GDM1 (cell line): ENCODE measurements at places on chromosomes 7 and 10.

- no peak for DNase-seq
Observed at GRCh38 chr7:916291-916941, 38.1 kb downstream of the ADAP1 start.

GRCh38 chr10:95247881-95248583 is 42.8 kb downstream of the PDLIM1 start:
- DNase-seq: no peak

DNA sequence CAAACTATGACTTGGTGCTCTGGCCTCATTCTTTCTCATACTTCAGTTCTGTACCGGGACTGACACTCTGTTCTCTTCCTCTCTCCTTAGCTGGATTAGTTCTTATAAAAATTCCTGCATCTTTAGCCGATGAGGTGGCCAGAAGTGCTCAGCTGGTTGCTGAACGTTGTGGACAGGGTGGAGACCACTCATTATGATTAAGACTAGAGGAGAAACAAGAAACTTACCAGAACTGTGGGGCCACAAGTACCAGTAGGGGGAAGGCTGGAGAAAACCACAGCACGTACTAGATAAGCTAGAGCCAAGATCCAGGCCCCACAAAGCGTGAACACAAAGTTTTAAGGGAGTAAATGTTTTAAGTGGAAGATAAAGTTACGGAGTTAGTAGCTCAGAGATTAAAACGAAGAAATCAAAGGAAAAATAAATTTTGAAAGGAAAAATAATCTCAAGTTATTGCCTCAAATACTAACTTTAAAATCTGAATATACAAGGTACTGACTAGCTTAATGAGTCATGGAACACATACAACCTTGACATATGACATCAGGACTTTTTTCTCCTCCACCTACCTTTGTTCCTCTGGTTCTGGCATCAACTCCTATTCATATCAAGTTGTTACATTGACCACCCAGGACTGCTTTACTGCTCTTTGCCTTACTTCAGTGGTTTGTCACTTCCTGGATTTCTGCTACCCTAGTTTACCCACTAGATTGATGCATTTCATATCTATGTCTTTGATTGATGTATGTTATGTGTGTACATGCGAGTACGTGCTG is 469.0 kb downstream of the TFEC start:
- DNase-seq: no peak

DNA sequence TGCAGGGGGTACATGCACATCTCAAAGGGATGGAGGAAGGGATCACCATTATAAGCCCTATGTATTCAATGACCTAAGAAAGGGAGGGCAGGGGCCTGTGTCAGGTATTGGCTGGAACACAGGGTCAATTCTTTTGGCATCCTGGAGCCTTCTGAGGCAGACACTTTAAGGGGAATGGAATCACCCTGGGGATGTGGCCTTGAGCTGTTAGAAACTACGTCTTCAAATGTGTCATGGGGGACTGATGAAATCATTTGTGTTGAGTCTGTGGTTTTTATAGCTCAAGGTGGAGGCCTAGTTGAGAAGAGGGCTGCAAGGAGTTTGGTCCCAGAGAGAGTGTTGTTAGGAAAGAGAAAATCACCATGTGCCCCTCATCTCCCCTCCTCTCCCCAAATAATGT is 206.1 kb upstream of the CELF2 start:
- DNase-seq: no peak

- no peak for DNase-seq
Observed at GRCh38 chr10:46520941-46521340, 35.5 kb downstream of the GPRIN2 start.

GRCh38 chr10:133391761-133392518 is 2.0 kb upstream of the MTG1 start:
- DNase-seq: no peak

GRCh38 chr7:11923376-11923930 is 91.5 kb upstream of the THSD7A start:
- DNase-seq: no peak

- DNase-seq: no peak
Observed at GRCh38 chr10:43824934-43825333, 176.3 kb upstream of the ZNF32 start.

- no peak for DNase-seq
Observed at GRCh38 chr10:12928571-12928970, 72.9 kb downstream of the CCDC3 start.

- no peak for DNase-seq
Observed at GRCh38 chr10:121043124-121043849, 192.1 kb downstream of the WDR11 start.

DNA sequence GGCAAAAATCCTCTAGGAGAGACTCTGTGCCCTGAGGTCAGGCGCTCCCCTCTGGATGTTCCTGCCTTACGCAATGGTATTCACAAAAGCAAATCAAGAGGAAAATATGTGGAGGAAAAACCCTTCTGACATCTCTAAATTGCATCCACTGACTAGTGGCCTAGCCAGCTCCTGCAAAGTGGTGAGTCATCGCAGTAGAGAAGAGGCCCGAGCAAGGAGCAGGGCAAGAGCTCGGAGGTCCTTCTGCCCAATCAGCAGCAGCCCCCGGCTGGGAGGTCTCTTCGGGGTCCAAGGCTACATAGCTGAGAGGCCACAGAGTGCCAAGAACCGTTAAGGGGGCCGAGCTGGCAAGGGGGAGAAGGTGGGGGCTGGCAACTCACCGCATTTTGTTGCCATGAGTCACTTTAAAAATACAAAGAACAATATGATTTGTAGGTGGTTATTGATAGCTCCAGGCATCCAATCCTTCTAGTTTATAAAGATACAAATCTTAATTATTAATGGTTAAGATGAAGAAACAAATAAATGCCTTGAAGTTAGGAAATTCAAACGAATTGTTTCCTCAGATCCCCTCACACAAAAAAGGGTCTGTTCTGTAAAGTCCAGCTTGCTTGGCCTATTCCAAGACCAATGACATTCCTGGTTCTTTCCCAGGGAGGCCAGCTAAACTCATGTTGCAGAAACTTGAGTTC is 161.6 kb downstream of the PKD1L1 start:
- DNase-seq: no peak

DNA sequence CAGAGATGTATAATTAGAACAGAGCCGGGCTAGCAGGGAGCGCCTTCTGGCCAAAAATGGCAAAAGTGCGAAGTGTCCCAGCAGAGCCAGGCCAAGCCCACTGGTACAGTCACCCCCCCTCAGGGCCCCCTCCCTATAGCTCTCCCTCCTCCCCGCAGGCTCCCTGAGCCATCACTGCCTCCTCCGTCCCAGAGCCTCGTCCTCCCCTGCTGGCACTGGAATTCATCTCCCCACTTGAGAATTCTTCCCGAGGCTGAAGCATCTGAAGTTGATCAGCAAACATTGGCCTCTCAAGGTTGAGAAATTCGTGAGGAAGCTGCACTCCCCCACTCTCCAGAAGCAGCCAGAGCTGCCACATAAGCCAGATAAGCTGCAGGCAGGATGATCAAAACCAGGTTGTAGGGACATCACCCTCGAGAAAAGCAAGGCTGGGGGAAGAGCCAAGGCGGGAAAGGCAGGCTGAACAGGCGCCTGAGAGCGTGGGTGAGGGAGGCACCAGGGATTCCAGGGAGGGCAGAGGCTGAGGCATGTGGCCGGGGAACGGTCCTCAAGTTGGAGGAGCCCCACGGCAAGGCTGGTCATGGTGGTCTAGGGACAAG is 23.4 kb downstream of the CAMK2G start:
- DNase-seq: no peak

DNA sequence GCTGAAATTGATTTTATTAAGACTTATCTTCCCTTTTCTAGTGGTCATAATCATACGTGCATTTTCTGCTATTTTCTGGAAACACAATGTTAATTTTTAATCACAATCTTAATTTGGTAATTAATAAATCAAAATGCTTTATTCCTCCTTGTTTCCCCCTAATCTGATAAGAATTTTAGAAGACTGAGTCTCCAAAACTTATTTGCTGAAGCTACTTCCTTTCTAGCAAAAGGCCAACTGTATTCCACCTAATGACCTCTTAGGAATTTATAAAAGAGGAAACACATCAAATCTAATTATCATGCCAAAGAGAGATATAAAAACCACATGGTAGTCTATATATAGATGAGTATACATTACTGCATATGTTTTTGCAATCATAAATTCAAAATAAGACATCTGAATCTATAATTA is 140.6 kb downstream of the GNAI1 start:
- DNase-seq: no peak

DNA sequence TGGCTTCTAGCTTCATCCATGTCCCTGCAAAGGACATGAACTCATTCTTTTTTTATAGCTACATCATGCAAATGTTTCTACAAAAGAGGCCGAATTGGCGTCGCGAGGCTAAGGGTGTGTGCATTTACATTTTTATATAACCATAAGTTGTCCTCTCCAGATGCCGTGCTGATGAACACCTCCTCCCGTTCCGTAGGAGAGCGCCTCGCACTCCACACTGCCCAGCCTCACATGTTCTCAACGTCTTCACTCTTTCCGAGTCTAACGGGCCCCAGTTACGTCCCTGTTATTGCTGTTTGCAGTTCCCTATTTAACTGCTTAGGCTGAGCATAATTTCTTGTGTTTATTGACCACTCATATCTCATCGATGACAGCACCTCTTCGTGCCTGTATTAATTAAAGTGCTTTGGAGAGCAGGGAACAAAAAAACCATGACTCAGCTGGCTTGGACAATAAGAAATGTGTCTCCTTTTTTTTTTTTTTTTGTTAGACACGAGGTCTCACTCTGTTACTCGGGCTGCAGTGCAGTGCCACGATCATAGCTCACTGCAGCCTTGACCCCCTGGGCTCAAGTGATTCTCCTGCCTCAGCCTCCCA is 113.5 kb upstream of the SDK1 start:
- DNase-seq: no peak

DNA sequence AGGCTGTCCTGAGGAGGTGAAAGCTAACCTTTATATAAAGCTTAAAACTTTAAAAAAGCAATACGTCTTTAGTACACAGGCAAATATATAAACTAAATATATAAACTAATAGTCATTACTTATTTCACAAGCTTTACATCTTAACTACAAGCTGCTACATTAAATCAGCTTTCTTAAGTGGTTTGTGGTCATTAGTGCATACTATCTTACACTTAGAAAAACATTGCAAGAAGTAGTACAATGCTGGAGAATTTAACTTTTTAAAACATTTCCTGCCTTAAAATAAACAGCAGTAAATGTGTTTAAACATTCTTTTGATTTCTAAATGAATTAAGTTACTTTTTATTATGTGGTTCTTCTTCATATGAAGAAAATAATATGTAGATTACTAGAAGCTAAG is 36.3 kb downstream of the MET start:
- no peak for DNase-seq

GRCh38 chr10:132234860-132235259 is 48.1 kb downstream of the DPYSL4 start:
- DNase-seq: no peak

DNA sequence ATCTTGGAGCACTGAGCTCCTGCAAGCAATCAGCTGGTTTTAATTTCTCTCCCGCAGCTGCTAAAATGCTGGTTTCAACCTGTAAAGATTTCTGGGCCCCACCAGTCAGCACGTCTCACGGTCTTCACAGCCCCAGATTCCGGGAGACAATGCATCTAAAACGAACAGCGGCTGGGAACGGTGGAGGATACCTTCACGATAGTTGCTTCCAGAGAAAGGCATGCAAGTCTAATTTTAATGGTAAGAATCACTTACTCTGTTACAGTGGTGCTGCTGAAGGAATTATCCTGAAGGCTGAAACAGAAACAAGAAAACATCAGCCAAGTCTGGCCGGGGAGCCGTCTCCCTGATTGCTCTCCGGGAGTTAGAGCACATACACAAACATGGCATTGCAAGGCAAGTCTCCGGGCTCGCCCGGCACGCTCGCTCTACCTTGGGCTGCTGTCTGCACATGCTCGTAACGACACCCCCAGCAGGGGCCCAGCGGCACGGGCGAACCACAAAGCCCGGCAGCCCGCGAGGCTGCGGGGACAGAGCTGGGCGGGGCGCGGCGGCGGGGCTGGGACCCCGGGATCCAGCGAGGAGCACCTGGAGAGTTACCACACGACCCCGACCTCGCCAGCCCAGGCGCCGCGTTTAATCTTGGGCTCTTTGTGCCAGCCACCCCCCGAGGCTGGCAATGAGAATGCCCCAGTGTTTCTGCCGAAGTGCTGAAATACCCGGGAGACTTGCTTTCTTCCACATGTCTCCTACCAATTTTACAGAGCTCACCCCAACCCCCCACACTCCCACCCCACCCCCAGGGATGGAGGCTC is at the start of gene FAM13C:
Gene FAM13C, minus strand, starts transcription at position 406 of the 815 bp plus-strand sequence. Its CDS starts 89 bp downstream, at position 317.
- DNase-seq: no peak

DNA sequence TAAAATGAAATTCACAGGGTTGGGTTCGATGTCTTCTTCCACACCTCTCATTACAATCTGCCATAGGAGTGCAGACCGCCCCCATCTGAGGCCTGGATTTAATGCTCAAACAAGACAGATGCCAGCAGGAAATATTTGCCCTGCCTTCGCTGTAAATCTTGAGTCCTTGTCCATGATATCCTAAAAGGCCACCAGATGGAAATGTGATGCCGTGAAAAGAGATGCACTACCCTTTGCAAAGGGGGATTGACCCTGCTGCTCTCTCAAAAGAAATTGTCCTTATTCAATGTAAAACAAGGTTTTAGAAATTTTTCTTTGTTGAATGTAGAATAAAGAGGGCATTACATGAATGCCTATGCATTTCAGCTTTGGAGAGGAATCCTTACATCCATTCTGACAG is 37.5 kb downstream of the AGAP4 start:
- DNase-seq: no peak

GRCh38 chr7:3860932-3861331 is 559.9 kb downstream of the SDK1 start:
- DNase-seq: no peak

DNA sequence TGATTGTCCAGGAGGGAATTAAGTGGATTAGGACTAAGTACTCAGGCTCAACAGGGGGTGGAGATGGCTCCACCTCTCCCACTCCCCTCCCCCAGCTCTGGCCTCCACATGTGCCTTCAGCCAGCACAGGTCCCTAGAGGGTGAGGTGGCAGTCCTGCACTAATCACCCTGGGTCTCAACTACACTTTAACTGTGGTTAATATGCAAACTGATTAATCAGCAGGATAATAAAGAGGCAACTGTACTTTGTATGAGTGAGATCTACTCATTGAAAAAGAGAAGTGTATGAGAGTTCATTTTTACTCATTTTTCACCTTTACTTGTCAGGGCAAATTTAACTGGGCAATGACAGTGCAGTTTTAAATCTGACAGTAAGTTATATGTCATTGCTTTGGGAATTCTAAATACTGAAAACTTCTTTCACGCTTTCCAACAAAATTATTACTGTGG is 223.8 kb upstream of the CCDC6 start:
- no peak for DNase-seq

- DNase-seq: no peak
Observed at GRCh38 chr7:2016021-2016631, 216.6 kb downstream of the MAD1L1 start.

- DNase-seq: no peak
Observed at GRCh38 chr10:80871083-80871482, 333.4 kb downstream of the SH2D4B start.
